H54 (cell line): ENCODE measurements at places on chromosomes 3 and 15.

DNA sequence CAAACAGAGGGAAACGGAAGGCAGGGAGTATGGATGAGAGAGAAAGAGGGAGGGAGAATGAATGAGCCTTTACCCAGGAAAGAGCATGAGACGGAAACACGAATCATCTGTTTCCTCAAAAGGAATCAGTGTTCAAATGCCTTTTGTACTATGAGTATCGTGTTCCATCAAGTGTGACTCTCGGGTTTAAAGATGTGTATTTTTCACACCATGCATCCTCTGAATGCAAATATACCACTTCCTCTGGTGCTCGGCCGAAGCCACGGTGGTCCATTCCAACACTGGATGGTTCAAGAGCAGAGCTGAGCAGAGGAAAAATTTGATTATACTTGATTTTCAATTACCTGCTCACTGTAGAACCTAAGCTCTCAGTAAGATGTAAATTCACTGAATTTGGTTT lies 505.1 kb downstream of the MECOM start:
- no peak for DNase-seq

DNA sequence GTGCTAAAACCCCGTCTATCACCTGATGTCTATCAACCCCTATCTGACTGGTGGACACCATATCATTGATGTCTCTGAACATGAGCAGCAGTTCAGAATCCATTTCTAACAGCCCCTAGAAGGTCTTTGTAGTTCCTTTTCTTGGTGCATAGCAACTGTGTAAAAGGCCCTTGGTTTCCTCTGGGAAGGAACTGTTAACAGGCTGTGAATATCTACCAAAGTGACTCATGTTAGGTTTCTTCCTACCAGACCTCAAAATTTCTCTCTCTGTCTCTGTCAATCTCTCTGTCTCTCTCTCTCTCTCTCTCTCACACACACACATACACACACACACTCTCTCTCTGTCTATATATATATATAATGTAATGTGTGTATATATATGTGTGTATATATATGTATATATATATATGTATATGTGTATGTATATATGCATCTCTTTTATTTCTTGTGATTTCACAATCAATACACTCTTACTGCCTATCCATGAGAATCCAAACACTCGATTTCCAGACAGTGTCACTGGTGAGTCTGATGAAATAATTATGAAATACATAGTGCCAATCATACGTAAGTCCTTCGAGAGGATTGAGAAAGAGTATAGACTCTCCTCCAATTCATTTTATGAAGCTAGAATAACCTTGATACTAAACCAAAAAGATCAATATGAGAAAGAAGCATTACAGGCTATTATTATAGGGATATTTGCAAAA lies 335.9 kb upstream of the SLCO3A1 start:
- DNase-seq, result no peak

DNA sequence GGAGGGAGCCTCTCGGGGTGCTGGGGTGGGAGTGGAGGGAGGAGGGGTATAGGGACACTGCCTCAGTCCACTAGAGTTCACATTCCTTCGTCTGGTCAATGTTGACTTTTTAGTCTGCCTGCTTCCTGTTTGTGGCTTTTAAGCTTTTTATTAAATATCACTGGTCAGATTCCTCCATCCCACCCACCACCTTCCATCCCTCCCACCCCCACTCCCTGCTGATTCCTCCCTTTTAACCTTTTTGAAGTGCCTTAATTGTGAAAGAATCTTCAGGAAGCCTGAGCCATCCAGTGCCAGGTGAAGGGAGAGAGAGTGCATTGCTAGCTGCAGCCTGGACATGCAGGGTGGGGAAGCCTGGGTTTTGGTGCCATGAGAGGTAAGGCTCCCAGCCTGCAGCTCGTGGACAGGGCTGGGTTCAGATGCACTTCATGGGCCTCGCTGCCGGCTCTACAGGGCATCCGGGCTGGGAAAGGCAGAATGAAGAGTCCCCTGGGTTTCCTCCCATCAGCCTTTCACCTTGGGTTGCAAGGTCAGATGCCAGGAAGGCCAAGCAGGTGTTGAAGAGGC lies 105.9 kb downstream of the DNAJB8 start:
- DNase-seq, result no peak

GRCh38 chr3:178805741-178806140 lies 265.9 kb downstream of the ZMAT3 start:
- DNase-seq, result no peak

- no peak for DNase-seq
Observed at GRCh38 chr3:70742081-70742480, 429.6 kb upstream of the MDFIC2 start.

GRCh38 chr3:133050891-133051290 lies 12.7 kb downstream of the TMEM108 start:
- no peak for DNase-seq

- DNase-seq, result no peak
Observed at GRCh38 chr3:50314342-50314741, 8.2 kb downstream of the HYAL2 start.

DNA sequence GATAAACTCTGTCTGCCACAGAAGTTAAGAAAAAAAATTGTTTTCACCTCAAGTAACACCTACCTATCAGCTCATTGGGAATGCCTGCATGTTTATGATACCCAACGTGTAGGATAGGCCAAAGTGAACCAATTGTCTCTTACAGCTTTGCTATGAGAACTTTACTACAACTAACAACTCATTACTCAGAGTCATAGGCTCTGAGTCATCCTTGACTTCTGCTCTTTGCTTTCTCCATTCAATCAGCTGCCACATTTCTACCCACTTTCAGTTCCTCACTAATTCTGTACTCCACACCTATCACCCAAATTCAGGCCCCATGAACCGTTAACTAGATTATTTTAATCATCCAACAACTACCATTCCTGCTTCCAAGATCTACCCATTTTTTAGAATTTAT lies 843.9 kb downstream of the TUSC7 start:
- no peak for DNase-seq

- no peak for DNase-seq
Observed at GRCh38 chr3:32626631-32627030, 56.0 kb upstream of the DYNC1LI1 start.

GRCh38 chr3:46187876-46188275 lies 20.2 kb downstream of the CCR1 start:
- no peak for DNase-seq

DNA sequence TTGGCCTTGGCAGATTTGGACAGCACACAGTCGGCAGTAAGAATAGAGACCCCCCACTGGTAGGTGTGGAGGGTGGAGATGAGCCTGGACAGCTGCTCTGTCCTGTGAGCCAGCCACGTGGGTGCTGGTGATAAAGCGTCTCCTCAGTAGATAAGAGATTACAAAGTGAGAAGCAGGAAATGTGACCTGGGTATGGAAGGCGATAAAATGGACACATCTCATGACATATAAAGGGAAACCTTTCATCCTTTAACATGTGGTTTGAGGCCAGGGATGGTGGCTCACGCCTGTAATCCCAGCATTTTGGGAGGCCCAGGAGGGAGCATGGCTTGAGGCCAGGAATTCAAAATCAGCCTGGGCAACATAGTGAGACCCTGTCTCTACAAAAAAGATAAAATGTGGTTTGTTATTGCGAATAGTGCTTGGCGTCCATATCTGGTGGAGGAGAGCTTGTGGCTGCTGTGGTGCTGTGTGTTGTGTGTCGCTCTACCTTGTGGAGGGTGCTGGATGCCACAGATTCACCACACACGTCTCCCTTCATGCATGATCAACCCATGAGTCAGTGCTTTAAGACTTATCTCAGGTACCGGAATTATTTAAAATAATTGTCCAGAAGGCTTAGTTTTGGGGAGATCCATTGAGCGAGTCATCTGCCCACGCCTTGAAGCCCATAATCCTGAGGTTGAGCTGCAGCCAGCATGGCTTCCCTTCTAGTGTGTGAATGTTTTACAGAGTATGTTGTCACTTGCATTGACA lies 157.0 kb downstream of the GABRG3 start:
- DNase-seq, result no peak

- DNase-seq, result no peak
Observed at GRCh38 chr15:67109141-67110034, 44.0 kb downstream of the SMAD3 start.

DNA sequence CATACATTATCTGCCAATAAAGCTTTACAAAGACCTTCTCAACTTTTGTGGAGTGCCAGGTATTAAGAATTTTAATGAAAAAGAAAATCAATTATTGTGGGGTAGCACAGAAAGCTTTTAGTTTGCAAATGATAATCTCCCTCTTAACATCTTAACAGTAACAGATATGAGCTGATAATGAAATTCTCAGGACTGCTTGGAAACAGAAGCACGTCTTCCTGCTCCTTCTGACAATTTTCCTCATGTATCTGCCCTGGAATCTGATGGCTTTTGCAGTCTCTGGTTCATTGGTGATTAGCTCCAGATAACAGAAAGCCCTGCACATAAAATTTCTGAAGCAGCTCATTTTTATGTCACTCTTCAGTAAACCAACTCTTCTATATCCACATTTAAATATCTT lies 432.4 kb upstream of the PDZRN3 start:
- DNase-seq, result no peak

GRCh38 chr15:81098349-81098748 lies 35.7 kb upstream of the CFAP161 start:
- no peak for DNase-seq

GRCh38 chr3:143771258-143771657 lies 77.0 kb downstream of the SLC9A9 start:
- no peak for DNase-seq

- no peak for DNase-seq
Observed at GRCh38 chr15:74788042-74788682, 6.3 kb downstream of the CSK start.

- DNase-seq, result no peak
Observed at GRCh38 chr15:63010920-63011693, 31.4 kb upstream of the TPM1 start.

DNA sequence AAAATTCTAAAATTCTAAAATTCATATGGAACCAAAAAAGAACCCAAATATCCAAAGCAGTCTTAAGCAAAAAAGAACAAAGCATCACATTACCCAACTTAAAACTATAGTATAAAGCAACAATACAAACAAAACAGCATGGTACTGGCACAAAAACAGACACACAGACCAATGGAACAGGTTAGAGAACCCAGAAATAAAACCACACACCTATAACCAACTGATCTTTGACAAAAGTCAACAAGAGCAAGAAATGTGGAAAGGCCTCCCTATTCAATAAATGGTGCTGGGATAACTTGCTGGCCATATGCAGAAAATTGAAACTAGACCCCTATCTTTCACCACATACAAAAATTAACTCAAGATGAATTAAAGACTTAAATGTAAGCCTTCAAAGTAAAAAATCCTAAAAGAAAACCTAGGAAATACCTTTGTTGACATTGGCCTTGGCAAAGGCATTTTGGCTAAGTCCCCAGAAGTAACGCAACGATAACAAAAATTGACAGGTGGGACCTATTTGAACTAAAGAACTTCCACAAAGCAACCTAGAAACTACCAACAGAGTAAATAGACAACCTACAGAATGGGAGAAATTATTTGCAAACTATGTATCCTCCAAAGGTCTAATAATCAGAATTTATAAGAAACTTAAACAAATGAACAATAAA lies 56.9 kb downstream of the TTBK2 start:
- DNase-seq, result no peak

DNA sequence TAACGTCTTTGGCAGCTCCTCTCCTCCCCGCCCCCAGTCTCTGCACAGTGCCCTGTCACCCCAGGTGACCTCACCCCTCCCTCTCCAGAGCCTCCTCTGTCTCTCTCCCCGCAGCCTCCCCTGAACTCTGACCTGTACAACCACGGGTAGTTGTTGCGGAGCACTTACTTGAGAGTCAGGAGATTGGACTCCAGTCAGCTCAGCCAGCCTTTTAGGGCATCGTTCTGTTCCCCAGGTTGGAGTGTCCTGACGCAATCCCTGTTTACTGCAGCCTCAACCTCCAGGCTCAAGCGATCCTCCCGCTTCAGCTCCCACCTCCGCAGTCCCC lies 177.7 kb downstream of the UACA start:
- DNase-seq, result no peak

GRCh38 chr3:53137835-53138446 lies 7.7 kb upstream of the RFT1 start:
- DNase-seq, result no peak

DNA sequence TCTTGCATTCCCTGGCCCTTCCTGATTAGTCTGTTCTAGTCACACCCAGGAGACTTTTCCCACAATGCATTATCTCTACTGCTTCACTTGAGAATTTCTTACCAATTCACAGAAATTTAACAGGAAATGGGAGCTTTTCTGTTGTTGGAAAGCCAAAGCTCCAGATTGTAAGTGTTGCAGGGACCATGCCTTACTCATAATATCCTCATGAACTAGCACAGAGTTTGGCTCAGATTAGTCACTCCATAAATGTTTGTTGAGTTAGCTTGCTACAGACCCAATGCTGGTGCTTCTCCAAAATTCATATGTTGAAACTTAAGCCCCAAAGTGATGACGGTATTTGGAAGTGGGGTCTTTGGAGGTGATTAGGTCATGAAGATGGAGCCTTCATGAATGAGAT lies 232.6 kb downstream of the GAP43 start:
- no peak for DNase-seq

DNA sequence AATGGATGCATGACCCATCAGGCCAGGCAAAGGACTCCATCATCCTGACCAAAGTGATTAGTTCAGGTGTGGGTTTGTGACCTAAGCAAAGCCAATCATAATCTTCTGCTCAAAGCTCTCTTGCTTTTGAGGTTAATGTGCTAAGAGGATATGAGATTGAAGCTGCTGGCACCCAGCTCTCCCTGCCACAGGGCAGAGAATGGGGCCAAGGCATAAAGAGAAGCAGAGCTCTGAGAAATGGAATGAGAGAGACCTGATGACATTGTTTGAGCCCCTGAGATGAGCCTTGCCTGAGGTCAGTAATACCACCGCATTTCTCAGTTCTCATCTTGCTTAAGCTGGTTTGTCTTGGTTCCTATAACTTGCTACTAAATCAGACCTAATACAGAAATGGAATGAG lies 6.4 kb upstream of the PARP6 start:
- no peak for DNase-seq

DNA sequence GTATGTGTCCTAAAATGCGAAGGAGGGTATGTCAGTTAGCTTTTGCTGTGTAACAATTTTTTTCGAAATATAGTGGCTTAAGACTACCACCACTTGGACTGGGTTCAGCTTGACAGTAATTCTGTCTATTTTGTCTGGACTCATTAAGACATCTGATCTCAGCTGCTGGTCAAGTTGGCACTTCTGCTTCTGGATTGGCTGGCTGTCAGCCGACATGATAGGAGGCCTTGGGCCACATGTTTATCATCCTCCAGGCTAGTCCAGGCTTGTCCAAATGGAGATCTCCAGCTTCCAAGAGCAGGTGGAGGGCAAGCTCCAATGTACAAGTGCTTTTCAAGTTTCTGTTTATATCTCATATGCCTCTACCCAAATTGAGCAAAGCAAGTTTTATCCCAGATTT lies 95.9 kb downstream of the GALK2 start:
- DNase-seq, result no peak

GRCh38 chr3:155282385-155283091 lies 10.9 kb downstream of the STRIT1 start:
- DNase-seq, result no peak

GRCh38 chr3:176896640-176897039 lies 300.6 kb downstream of the TBL1XR1 start:
- DNase-seq, result no peak

GRCh38 chr3:66362541-66362941 lies 138.3 kb downstream of the LRIG1 start:
- no peak for DNase-seq
